ENCODE measurements at places on chromosomes 12 and 14. TPM values are rescaled to one million over a fixed set of nuclear protein-coding genes. Genes with fewer than 3 reads are reported as not detected.

Gene FBXL14
- 23.3 TPM for total RNA-seq

Gene PIANP
- total RNA-seq: not detected

Gene SMCO3
- not detected for total RNA-seq

Gene HOXC12
- not detected for total RNA-seq

Gene TMPRSS12
- total RNA-seq: not detected

Gene E2F7
- total RNA-seq: 5.3 TPM

Gene DDIT3
- total RNA-seq: 28.0 TPM

Gene KCNC2
- not detected for total RNA-seq

Gene LRP1
- total RNA-seq: 1.5 TPM

Gene RNF212B
- total RNA-seq: not detected

Gene SERPINA12
- not detected for total RNA-seq

Gene PCED1B
- 117 TPM for total RNA-seq

Gene KRT73
- total RNA-seq: not detected

Gene FIGNL2
- 0.40 TPM for total RNA-seq

Gene IL31
- total RNA-seq: not detected

Gene WDHD1
- total RNA-seq: 68.4 TPM

Gene OVCH1
- not detected for total RNA-seq

Gene TSPAN8
- not detected for total RNA-seq

Gene PTPRQ
- not detected for total RNA-seq

Gene OS9
- 56.3 TPM for total RNA-seq

All from activated CD8-positive, alpha-beta T cell treated with anti-CD3 and anti-CD28 coated beads for 36 hours (primary cell).